CD4-positive, alpha-beta T cell treated with Interleukin-1 beta for 1 hour (primary cell): ENCODE measurements at places on chromosomes 1 and 21.

GRCh38 chr1:117615474-117615873, 9.6 kb downstream of the TENT5C start:
- DNase-seq: peak; percentile 61

GRCh38 chr1:117818456-117818855, 111.0 kb downstream of the GDAP2 start:
- DNase-seq: no peak

DNA sequence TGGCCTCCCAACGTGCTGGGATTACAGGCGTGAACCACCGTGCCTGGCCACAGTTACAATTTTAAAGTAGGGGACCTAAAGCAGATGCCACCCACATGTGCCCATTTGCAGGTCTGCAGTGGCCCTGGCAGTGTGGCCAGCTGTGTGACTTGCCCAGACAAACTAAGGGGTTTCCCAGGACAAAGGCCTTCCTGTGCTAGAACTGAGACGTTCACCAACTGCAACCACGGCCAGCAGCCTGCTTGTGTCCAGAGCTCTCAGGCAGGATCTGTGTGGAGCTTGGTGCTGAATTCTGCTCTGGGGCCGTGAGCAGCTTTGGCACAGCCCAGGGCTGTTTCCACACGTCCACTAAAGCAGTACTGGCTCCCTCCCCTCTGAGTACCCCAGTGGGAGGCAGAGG, 10.6 kb upstream of the PTTG1IP start:
- DNase-seq: no peak

DNA sequence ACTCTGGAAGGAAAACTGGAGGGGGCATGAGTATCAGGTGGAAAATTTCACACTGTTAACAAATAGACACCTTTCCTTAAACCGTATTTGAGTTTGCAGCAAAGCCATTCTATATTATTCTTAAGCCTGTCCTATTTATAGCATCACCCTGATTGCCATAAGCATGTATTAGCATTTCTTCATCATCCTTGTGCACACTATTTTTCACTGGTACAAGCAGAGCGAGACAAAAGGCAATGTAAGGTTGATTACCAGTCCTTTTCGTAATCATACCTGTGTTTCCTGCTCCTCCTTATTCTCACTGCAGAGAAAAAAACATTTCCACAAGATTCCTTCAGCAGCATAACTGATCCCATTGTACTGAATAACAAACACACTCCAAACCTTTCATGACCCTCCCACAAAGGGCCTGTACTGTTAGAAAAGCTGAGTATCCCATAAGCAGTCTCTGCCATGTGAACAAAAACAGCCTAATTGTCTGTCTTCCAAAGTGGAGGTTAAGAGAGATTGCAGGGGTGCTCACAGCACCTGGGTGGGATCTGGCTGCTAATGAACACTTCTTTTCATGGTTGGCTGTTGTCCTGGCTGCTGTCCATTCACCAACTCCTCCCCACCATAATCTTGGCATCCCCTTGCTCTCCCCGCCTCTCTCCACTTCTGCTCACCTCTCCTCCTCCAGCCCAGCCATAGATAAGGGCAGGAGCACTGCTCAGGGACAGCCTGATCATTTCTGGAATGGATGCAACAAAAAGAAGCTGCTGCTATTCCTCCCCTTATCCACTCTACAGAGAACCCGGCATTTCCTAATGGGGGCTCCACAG, 30.4 kb downstream of the VTCN1 start:
- DNase-seq: no peak

- no peak for DNase-seq
These were observed 178.9 kb upstream of the C1orf105 start for GRCh38 chr1:172241540-172241939.

DNA sequence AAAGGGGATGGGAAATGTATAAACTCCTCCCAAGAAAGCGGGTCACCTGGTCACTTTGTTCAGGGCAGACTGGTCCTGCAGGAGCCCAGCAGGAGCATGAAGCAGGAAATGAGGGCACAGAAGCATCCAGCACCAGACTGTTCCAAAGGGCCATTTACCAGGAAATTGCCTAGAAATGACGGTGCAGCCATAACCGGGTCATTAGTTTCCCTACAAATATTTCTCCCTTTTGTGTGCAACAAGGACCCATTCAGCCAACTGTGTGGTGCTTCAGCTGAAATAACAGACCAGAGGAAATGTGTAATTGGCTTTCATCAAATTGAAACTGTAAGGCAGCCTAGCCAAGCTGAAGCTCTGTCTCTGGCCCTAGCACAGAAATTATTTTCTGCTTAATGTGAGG, 7.6 kb upstream of the CTTNBP2NL start:
- no peak for DNase-seq

DNA sequence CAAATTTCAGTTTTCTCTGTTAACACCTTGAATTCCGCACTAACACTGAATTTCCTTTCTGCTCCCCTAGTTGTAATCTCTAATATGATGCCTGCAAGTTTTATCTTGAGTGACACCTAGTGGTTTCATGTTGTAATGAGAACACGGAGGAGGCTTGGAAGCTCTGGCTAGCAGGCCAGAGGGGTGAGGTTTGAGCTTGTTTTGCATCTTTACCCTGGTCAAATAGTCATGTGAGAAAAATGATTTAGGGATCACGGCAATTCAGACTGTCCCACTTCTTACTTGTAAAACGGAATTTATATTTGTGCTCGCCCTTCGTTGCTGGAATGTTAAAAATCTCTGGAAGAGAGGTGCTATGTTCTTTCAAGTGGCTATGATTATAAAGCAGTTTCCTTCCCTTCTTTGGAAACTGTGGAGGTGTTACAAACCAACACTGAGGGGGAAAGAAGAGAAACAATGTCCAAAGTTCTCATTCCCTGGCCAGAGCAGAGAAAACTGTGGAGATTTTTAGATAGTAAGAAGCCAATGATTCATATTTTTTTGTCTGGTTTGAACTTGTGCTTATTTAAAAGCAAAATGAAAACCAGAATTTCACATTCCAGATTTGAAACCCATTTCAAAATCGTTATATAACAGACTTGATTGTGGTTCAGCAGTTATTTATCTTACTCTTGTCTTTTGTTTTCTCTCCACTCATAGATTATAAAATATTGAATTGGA, 5.3 kb upstream of the MROH9 start:
- DNase-seq: no peak

DNA sequence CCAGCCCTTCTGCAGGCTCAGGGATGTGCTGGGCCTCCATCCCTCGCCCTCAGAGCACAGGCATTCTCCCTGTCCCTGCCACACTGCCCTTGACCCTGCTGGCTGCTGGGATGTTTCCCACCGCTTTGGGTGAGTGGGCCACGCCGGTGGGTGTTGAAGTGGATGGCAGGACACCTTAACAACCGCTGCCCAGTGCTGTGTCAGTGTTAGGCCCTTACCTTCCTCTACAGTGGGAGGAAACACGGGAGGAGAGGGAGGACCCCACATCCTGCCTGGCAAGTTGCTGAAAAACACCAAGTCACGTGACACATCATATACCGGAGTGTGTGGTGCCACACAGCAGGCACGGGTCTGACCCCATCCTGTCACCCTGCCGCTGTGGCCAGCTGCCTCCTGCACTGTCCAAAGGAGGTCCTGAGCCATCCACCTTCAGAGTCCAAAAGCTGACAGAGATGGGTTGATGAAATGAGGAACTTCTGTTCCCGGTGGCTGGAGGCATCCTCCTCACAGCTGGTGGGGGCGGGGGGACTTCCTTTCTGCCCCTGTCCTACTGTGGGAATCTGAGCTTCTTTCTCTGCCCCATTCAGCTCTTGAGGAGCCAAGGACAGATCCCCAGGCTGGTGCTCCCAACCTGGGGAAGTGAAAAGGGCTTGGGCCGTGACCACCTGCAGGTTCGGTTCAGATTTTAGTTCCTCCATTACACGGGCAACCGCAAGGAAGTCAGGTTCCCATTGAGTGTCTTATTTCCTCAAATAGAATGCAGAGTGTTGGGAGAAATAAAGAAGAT, 3.2 kb upstream of the THEMIS2 start:
- peak; percentile 73 for DNase-seq

GRCh38 chr1:81179242-81179641, 621.5 kb upstream of the ADGRL2 start:
- DNase-seq: no peak

- no peak for DNase-seq
These were observed 151.2 kb downstream of the OMA1 start for GRCh38 chr1:58395355-58395754.

DNA sequence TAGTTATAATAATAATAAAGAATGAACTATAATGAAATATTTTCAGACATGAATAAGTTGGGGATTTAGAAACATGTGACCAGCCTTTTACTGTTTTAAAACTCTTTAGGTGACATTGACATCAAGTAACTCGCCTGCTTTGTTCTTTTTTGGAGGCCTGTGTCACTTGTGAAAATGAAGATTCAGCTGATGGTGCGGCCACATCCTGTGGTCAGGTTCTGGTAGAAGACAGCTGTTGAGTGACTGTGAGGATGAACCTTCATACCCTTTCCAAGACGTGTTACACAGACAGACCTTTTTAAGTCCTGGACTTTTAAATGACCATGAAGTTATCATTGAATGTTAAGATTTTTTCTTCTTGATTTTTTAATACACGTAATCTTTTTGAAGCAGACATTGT, 10.3 kb downstream of the UTS2 start:
- peak; percentile 5 for DNase-seq

- peak; percentile 31 for DNase-seq
These were observed 1.1 kb downstream of the C1orf56 start for GRCh38 chr1:151048645-151049032.

GRCh38 chr1:108590441-108590840, 30.5 kb downstream of the EEIG2 start:
- no peak for DNase-seq

- DNase-seq: no peak
These were observed 224.2 kb upstream of the JUN start for GRCh38 chr1:59007820-59008598.

DNA sequence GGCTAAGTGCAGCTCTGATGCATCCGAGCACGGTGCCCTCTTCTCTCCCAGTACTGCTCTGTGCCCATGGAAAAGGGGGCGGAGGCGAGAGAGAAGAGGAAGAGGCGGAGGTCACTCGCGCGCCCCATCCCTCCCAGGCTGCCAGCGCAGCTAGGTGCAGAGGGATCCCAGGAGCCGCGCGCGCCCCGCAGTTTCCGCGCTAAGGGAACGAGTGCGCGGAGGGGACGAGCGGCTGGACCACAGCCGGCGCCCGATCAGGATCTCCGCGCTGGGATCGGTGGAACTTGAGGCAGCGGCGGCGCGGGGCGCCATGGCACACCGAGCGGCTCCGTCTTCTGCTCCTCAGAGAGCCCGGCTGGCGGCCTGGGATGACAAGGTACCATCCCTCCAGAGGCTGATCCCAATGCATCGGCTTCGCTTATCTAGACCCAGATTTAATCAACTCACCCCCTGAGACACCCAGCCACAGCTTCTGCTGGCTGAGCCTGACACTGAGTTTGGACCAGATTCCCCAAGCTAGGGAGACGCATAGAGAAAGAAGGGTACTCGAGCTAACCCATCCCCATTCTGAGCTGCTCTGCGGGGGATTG, at the start of gene PTGFR:
TSS of gene PTGFR (plus strand) at position 114 of the 590 bp plus-strand sequence. CDS start 1,770 bp downstream, outside the sequence.
- no peak for DNase-seq

- DNase-seq: no peak
These were observed 108.0 kb downstream of the BRINP2 start for GRCh38 chr1:177278626-177279390.

GRCh38 chr1:6899621-6900020, 114.4 kb downstream of the CAMTA1 start:
- DNase-seq: no peak

- DNase-seq: no peak
These were observed 16.8 kb downstream of the UCK2 start for GRCh38 chr1:165844114-165844798.

DNA sequence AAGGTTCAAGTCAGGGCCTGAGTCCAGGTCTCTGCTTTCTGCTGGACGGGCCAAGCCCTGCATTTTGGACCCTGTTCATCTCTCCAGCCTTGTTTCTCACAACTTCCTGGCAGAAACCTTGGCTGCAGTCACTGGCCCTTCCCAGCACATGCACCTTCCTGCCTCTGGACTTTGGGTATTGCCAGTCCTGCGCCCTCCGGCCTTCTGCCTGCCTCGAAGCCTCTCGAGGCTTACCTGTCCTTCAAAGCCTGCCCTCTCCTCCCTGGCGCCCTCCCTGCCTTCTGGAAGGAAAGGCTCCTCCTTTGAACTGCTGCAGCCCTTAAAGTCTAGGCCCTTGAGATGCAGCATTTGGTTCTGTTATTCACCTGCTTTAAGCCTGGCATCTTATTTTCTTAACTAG, 52.8 kb downstream of the HTR6 start:
- DNase-seq: no peak

- no peak for DNase-seq
These were observed 24.3 kb upstream of the NBL1 start for GRCh38 chr1:19619697-19620384.

DNA sequence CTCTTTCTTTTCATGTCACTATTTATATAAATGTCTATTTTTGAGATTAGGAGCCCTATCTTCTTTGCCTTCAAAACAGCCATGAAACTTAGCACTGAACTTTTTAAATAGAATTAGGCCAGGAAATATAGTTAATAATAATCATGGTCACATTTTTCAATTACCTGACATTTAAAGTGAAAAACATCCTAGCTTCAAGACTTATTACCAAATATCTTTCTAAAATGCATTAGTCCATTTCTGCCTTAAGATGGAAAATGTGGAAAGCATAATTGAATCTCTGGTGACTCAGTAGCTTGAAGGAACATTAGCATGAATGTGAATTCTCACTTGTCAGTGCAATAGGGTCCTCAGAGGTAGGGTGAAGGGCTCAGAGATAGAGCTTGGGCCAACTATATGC, 18.7 kb upstream of the RGS4 start:
- no peak for DNase-seq

DNA sequence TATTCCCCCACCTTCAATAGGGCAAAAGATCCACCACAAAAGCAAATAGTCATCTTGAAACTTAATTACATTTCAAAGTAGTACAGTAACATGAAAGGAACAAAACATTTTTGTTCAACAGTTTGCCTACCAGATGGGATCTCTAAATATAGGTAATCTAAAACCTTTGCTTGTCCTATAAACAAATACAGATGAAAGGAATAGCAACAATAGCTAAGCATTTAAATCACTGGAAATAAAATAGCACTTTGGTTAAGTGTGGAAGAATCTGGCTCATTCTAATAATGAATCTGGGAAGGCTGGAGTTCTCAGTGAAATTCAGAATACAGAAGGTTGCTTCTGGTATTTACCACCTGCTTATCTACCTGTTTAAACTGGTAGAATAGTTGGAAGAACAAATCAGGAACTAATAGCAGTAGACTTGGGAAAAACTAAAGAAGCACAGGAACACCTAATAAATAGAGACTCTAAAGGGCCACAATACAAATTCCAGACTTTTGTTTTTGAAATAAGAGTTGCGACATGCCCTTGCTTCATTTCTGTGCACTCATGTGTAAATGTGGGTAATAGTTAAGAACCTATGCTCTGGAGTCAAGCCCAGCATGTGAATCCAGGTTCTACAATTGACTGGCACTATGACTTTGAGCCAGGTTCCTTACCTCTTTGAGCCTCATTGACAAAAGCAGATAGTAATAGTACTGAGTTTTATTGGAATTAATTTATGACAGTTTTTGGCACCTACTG, 2.3 kb upstream of the LYPLAL1 start:
- no peak for DNase-seq

GRCh38 chr1:177629526-177629925, 340.3 kb downstream of the SEC16B start:
- DNase-seq: no peak
